ENCODE measurements at places on chromosomes 4 and X.

GRCh38 chrX:53288189-53288588 lies 6.8 kb upstream of the IQSEC2 start:
- DNase-seq, result no peak

GRCh38 chrX:155056877-155057792 lies 13.8 kb downstream of the CMC4 start:
- no peak for DNase-seq

DNA sequence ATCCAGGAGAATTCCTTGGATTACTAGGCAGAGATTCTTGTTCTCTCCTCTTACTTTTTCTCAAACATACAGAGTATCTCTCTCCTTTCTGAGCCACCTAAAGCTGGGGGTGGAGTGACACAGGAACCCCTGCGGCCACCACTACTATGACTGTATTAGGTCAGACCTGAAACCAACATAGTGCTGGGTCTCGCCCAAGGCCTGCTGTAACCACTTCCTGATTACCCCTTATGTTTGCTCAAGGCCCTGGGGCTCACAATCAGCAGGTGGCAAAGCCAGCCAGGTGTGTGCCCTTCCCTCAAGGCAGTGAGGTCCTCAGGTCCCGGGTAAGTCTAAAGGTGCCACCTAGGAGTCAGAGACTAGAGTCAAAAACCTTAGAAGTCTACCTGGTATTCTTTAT lies 166.4 kb downstream of the PARM1 start:
- DNase-seq, result no peak

DNA sequence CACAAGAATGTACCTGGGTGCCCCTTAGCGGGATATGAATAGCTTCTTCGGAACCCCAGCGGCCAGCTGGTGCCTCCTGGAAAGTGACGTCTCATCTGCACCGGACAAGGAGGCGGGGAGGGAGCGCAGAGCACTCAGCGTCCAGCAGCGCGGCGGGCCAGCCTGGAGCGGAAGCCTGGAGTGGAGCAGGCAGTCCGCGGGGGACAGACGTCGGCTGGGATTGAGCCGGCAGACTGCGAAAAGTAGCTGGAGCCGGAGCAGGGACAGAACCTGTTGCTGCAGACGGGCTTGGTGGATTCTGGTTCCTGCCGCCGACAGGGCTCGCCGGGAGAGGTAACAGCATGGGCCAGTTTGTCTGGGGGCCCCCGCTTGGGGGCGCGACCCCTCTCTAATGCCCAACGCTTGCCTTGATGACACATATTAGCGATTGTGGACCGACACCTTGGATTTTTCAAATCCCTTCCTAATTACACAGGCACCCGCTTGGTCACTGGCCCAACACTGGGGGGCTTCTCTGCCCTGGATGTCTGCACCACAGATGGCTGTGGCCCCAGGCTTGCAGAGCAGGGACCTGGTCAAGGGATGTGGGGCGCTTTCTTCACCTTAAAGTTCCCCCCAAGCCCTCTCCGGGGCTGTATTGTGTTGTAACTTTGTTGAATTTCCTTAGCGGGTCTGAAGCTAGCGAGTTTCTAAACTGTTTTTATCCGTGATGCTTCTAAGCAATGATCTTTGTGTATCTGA lies at the start of gene NPFFR2:
NPFFR2 (plus strand) TSS at position 133 of the 741 bp plus-strand sequence. CDS start 96,592 bp downstream, outside the sequence.
- DNase-seq, result no peak

- DNase-seq, result no peak
Measured at GRCh38 chr4:153780221-153780620, 8.7 kb downstream of the SFRP2 start.

DNA sequence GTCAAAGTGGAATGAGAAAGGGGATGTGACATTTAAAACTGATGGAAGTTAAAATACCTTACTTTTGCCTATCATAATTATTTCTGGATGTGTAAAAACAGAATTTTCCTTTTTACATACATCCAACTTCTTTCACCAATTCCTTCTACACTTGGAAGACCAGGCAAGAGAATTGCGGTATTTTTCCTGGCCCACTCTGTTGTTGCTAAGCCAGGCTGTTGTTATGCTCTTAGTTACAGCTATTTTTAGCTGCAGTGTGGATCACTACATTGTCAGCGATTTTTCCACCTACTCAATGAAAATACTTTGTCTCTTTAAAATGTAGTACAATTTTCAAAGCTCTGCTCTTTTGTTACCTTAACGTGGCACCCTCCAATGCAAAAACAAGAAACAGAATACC lies 43.4 kb downstream of the NKX6-1 start:
- no peak for DNase-seq

- DNase-seq, result no peak
Measured at GRCh38 chrX:119646515-119646914, 40.3 kb upstream of the NKRF start.

DNA sequence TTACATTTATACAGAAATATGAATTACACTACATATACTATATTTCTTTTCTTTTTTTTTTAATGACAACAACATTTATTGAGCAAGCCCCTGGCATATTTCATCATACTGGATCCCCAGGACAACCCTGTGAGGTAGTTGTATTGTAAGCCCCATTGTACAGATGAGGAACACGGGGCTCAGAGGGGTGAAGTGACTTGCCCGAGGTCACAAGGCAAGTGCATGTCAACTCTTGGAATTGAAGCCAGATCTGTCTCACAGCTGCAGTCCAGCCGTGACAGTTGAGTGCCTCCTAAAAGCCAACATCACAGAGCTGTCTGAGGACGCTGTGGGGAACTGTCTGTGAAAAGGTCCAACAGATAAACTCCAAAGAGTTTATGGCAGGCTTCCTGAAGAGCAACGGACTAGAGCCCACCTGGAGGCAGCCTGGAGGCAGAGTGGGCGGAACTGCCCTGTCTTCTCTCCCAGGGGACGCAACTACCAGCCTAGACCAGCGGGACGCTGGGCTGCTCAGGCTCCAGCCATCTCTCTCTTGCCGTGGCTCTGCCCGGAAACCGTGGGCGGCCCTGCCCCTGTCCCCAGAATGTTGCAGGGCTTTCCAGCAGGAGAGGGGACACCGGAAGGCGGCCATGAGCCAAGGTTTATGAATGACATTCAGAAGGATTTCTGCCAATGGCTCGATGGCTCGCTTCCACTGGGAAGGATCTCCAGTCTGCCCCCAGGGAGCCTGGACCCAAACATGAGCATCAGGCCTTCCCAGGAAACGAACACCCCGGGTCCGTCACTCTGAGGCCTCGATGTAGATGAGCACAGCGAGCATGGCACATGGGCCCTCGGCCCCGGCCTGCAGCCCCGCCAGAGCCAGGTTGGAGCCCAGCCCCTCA lies 50.1 kb downstream of the CFAP299 start:
- no peak for DNase-seq

- DNase-seq, result no peak
Measured at GRCh38 chr4:8761824-8762205, 109.8 kb downstream of the HMX1 start.

GRCh38 chr4:24550441-24551175 lies 33.7 kb downstream of the DHX15 start:
- DNase-seq, result no peak

- DNase-seq, result no peak
Measured at GRCh38 chrX:25241461-25241860, 225.7 kb upstream of the ARX start.

GRCh38 chr4:38449506-38450174 lies 214.4 kb upstream of the KLF3 start:
- DNase-seq, result no peak

DNA sequence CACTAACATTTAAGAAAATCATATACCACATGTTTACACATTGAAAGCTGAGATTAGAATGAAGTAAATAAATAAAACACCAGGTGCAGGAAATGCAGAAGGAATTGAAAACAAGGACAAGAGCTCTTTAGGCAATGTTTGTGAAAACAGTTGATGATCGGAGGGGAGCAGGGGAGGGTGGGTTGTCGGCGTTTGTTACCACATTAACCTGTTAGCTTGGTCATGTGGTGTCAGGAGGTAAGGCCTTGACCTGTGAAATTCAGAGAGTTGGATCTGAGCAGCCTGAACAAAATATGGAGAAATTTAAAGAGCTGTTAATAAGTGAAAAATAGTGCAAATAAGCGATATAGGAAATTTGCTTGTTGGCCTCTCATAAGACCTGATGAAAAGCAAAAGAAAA lies 759.9 kb downstream of the PDHA2 start:
- no peak for DNase-seq

GRCh38 chrX:111180750-111181240 lies 84.8 kb downstream of the PAK3 start:
- DNase-seq, result no peak

GRCh38 chr4:69054578-69055200 lies 41.6 kb upstream of the UGT2B7 start:
- DNase-seq, result no peak

- no peak for DNase-seq
Measured at GRCh38 chr4:152682143-152682941, 2.5 kb upstream of the TMEM154 start.

- DNase-seq, result no peak
Measured at GRCh38 chr4:32226733-32227132, 1506.6 kb downstream of the PCDH7 start.

DNA sequence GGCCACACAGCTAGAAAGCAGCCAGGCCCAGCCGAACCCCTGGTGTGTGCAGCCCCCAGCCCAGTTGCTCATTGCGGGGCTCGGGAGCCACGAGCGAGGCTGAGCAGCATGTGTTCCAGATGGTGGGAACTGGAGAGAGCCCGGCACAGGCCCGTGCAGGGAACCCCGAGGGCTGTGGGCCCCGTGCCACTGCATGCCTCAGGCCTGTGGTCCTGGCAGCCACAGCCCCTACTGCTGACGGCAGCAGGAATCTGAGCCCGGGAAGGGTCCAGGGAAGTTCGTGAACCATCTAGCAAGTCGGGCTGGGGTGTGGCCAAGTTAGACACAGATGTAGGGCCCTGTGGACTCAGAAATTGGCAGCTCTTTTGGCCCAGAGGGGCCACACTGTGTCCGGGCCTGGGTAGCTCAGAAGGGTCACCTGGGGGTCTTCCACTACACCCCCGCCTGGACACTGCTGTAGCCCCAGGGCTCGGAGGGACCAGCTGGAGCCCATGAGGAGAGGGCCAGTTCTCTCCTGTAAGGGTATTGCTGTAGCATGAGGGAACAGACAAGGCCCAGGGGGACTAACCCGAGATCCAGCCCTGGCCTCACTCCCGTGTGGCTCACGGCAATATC lies 12.1 kb downstream of the HTRA3 start:
- DNase-seq, result no peak

- DNase-seq, result no peak
Measured at GRCh38 chr4:121650741-121651140, 46.0 kb downstream of the ANXA5 start.

GRCh38 chrX:39491548-39492297 lies 606.0 kb downstream of the BCOR start:
- DNase-seq, result no peak

- DNase-seq, result no peak
Measured at GRCh38 chr4:12555011-12555410, 929.1 kb downstream of the RAB28 start.

- no peak for DNase-seq
Measured at GRCh38 chrX:3589474-3589873, 124.0 kb downstream of the PRKX start.

- DNase-seq, result no peak
Measured at GRCh38 chrX:3442691-3443090, 96.2 kb upstream of the MXRA5 start.

DNA sequence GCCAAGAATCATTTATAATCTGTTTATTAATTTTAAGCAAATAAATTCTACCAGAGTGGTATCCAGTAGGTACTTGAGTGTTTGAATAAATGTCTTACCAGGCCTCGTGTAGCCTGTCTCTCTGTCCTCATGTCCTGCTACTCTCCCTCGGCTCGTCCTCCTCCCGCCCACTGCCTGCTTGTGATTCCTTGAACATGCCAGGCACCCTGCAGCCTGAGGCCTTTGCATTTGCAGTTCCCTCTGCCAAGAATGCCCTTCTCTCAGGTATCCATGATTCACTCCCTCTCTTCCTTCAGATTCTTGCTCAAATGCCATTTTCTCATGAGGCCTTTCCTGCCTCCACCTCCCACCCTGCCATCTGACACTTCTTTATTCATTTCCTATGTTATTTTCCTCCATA lies 209.7 kb upstream of the PRPS2 start:
- DNase-seq, result no peak

DNA sequence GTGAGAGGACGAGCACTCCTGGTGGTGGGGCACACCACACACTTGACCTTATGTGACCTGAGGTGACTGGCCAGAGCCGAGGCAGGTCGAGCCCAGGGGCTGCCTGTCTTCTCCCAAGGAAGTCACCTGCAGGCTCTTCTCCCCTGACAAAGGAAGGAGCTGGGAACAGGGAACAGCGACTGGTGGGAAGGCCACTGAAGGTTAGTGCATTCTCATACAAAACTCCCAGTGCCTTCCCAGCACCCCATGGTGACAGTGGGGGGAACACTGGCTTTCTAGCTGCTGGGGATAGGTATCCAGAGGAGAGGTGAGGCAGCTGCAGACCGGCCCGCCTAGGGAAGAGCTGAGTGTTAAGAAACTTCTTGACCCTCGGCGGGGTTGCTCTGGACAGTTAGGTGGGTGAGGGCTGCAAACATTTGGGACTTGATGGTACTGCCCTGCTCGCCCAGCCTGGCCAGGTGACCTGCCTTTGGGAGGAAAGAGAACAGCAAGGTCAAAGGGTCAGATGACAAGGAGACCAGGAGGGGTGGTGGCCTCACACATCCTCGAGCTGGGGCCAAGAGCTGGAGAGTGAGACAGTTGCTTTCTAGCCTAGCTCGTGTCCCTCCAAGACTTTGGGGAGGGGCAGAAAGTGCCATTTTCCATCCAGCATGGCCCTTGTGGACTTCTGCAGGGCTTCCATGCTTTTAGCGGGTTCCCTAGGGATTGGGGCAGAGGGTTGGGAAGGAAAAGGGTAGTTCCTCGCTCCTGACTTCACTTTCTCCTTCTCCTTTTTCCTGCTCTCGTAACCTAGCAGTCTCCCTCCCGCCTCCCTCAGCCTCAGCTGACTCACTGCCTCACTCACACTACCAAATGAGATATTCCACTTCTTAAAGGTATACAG lies 2.7 kb downstream of the NALF2 start:
- no peak for DNase-seq

GRCh38 chrX:11792461-11793421 lies 34.7 kb downstream of the MSL3 start:
- DNase-seq, result no peak

- DNase-seq, result no peak
Measured at GRCh38 chr4:159052315-159052714, 50.6 kb upstream of the RAPGEF2 start.

DNA sequence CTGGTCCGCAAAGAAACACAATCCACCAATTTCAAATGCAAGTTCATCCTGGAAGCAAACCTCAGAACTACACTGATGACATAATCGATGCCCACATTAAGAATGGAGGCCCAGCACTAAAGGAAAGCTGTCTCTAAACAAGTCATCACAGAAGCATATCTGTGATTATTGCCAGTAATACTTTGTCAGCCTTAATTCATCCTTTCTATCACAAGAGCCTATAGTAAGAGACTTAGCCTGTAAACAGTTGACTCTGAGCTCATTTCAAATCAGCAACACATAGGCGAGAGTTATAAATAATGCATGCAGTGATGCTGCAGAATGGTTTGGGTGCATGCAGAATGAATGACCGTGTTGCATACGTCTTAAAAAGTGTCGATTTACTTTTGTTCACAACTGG lies 105.9 kb upstream of the ZFP42 start:
- no peak for DNase-seq

DNA sequence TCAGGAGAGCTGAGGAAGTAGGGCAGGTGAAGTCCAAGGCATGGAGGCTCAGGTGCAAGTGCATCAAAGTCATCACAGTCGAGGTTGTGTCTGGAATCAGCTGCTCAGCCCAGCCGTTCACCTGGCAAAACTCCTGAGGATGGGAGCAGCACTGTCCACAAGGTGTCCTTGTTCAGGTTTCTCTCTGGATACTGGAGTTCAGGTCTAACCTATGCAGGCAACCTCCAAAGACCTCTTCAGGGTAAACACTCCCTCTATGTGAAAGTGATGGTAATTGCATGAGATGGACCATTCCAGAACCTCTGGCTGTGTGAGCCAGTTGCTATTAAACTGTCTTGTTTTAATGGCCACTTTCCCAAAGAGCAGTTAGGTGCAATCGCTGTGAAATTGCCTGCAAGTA lies 120.2 kb upstream of the PSAPL1 start:
- DNase-seq, result no peak

Data from omental fat pad (tissue), 4 donors.